ENCODE measurements at places on chromosomes 1 and 21.

DNA sequence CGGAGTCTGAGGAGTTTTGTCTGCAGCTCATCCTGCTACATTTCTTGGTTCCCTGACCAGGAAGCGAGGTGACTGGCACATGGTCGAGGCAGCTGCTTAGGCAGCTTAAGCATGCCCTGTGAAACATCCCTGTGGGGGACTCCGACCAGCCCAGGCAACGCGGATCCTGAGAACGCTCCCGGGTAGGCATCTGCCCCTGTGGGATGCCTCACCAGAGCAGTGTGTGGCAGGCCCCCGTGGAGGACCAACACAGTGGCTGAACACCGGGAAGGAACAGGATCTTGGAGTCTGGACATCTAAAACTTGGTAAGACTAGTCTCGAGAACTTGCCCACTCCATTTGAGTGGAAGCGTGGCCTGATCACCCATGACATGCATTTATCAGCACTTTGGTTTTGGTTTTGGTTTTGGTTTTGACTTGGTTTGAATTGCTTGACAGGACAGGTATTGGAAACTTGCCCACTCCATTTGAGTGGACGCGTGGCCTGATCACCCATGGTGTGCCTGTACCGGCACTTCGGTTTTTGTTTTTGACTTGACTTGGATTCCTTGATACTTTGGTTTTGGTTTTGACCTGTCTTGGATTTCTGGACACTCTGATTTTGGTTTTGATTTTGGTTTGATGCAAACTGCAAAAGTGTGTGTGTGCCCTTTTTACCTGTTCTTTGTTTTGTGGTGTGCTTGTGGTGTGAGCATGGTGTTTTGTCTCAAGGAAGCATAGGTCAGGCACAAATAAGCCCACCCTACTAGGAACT is 12.2 kb upstream of the NEK2 start:
- no peak for DNase-seq

DNA sequence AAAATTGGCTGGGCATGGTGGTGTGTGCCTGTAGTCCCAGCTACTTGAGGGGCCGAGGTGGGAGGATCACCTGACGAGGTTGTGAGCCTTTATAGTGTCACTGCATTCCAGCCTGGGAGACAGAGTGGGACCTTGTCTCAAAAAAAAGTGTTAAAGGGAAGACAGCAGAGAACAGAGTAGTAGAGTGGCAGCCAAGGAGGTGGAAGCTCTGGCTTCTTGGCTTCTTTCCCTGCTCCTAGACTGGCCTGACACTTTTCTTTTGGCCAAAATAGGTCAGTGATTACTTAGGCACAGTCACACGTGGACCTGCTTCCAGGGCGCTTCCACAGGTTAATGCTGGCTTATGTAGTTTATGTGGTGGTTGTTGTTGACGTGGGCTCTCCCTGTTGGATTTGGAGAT is 3.2 kb downstream of the DIP2A start:
- DNase-seq, result no peak

DNA sequence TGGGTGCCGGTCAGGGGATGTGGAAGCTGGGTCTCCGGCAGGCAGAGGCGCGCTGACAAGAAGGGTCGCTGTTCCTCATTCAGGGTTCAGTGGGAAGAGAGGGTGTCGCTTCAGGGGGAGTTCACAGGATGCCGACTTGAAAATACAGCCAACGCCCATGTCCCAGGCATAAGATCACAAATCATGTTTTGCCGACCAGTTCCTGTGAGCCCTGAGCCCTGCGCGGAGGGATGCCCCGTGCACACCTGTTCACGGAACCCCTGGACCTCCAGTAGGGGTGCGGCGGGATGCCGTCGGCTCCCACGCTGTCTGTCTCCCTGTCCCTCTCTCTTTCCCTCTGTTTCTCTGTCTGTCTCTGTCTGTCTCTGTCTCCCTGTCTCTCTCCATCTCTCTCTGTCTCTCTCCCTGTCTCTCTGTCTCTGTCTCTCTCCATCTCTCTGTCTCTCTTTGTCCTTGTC is 26.8 kb downstream of the TP73 start:
- DNase-seq, result no peak

GRCh38 chr21:32597205-32597604 is 11.9 kb upstream of the TCP10L start:
- DNase-seq, result no peak

DNA sequence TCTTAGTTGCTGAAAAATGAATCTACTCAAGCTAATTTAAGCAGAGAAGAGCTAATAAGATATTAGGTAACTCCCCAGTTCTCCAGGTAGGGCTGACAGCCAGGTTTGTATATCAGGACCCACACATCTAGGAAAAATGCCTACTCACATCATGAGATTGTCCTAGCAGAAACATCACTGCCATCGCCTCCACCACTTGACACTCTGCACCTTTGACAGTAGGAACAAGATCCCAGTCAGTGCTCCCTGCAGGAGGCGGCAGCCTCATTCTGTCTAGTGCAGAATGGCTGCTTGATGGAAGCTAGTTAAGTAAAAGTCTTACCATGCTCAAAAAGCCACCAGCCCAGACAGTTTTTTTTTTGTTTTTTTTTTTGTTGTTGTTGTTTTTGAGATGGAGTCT is 31.6 kb upstream of the USP1 start:
- no peak for DNase-seq
